Pancreas (tissue), 10 donors: ENCODE measurements at places on chromosomes 5 and 9. TPM values are rescaled to one million over a fixed set of nuclear protein-coding genes. Genes with fewer than 3 reads are reported as not detected.
A peak's percentile ranks its signal among the peaks of the same experiment; 100 is the strongest.

DNA sequence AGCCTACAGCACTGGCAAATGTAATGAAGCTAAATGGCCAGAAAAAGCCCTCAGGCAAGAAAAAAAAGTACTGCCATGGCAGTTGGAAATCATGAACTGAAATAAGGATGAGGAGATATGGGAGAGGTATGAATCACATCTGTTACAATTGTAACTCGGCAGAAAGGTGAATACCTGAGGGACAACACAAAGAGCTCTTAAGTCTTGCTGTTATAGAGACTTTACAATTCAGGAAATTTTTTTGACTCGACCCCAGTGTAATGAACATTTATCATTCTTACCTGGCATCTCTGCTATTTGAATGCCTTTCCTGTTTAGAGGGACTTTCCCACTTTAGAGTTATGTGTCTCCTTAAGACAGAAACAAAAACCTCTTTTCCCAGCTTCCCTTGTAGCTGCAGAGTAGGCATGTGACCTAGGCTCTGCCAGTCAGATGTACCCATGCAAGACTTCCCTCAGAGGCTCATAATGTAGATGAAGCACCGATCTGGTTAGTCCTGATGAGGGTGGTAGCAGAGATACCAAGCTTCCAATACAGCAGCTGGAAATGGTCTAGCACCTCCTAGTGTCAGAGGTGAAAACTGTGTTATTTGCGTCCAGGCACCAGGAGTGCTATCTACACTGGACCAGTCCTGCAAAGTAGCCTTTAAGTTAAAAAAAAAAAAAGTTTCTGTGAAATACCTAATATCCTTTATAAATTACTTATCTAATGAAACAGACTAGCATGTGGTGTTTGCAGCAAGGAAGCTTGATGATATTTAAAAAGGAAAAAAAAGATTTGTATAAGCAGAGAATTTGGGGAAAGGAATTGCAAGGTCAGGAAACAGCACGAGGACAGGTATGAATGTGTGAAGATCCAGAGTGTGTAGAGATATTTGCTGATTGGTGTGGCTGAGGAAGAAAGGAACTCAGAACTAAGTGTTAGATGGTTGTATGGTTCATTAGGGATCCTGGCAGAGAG is 146.9 kb upstream of the SLC1A3 start:
- no peak overlapping the region for H3K4me3 ChIP-seq
- H3K27me3 ChIP-seq = no peaks in the 10 kb centered on the region
- H3K36me3 ChIP-seq = no peaks in the 10 kb centered on the region

DNA sequence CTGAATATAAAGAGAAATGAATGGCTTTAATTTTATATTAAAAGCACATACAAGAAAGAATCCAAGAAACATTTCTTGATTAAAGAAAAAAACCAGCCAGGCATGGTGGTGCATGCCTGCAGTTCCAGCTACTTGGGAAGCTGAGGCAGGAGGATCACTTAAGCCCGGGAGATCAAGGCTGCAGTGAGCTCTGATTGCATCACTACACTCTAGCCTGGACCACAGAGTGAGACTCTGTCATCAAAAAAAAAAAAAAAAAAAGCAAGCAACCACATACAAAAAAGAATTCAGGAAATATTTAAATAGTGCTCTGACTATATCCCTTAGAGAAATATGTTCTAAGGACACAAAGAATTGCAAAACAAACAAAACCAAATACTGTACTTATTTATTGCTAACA is 2.5 kb upstream of the PLAC8L1 start:
- no peak overlapping the region for H3K4me3 ChIP-seq
- DNase-seq = no peak
- H3K27me3 ChIP-seq = no peaks in the 10 kb centered on the region
- no peaks in the 10 kb centered on the region for H3K36me3 ChIP-seq
- no peaks in the 10 kb centered on the region for H3K4me1 ChIP-seq

- H3K27ac ChIP-seq = no peak overlapping the region
- no peaks in the 10 kb centered on the region for H3K27me3 ChIP-seq
- no peak overlapping the region for H3K4me3 ChIP-seq
- H3K4me1 ChIP-seq = peaks cover 4% of the 10 kb centered on the region
- no peaks in the 10 kb centered on the region for H3K36me3 ChIP-seq
These were observed 8.1 kb downstream of the AK3 start for GRCh38 chr9:4732890-4733289.

DNA sequence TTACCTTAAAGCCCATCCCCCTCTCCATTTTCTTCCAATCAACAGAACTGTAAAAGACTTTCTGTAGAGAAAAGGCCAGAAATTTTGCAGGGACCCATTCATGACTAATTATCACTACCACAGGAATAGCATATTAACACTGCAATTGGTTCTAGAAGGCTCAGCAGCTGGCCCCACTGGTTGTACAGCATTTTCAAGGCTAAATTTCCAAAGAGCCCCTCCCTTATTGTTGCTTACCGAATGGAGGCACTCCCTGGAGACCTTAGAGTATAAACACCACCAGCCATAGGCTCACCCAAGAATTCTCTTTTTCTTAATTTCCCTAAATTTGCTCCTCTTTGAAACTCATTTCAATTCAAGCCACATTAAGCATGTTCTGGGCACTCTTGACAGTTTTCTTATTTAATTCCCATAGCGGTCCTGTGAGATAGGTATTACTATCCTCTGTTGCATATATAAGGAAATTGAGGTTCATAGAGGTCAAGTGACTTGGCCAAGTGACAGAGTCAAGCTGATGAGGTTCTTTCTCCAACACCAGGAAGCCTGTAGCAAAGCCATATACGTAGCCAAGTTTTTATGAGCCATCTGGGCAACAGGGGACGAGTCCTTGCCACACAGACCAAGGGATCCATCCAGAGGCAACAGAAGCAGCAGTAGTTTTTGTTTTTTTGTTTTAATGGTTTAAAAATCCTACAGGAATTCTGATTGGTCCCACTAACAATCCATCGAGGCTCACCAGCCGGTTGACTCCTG is 83.9 kb upstream of the NR5A1 start:
- peaks cover 11% of the 10 kb centered on the region for H3K4me1 ChIP-seq
- H3K36me3 ChIP-seq = no peaks in the 10 kb centered on the region
- no peaks in the 10 kb centered on the region for H3K27me3 ChIP-seq
- no peak overlapping the region for H3K4me3 ChIP-seq

- no peak overlapping the region for H3K4me3 ChIP-seq
- no peaks in the 10 kb centered on the region for H3K4me1 ChIP-seq
- H3K27me3 ChIP-seq = peaks cover 3% of the 10 kb centered on the region
- H3K36me3 ChIP-seq = no peaks in the 10 kb centered on the region
These were observed 48.9 kb downstream of the FAM174A start for GRCh38 chr5:100584069-100584468.

GRCh38 chr5:14663734-14664269 is 716 bp upstream of the OTULIN start:
- peak overlapping the region; percentile 90 for H3K27ac ChIP-seq
- H3K27me3 ChIP-seq = no peaks in the 10 kb centered on the region
- DNase-seq = no peak
- H3K36me3 ChIP-seq = no peaks in the 10 kb centered on the region
- peak overlapping the region; percentile 75 for H3K4me3 ChIP-seq
- H3K4me1 ChIP-seq = peaks cover 22% of the 10 kb centered on the region

DNA sequence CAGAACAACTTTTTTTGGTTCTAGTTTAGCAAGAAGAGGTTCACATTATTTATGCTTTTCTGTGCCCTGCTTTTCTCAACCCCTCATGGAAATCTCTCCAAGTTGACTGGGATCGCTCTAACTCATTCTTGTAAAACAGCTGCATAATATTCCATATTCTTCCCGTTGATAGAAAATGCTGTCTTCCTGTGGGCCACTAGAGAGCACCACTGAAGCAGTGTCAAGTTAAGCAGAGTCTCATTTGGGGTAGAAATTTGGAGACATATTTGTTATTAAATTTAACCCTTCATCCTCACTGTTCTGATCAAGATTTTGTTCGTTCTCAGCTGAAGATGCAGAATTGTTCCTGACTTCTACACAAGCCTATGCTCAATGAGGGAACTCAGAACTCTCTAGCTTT is 140.1 kb downstream of the CEMIP2 start:
- H3K27me3 ChIP-seq = no peaks in the 10 kb centered on the region
- no peaks in the 10 kb centered on the region for H3K36me3 ChIP-seq
- DNase-seq = no peak
- no peak overlapping the region for H3K4me3 ChIP-seq
- H3K4me1 ChIP-seq = no peaks in the 10 kb centered on the region

- no peaks in the 10 kb centered on the region for H3K4me1 ChIP-seq
- H3K36me3 ChIP-seq = no peaks in the 10 kb centered on the region
- H3K27me3 ChIP-seq = no peaks in the 10 kb centered on the region
- H3K27ac ChIP-seq = no peak overlapping the region
- H3K4me3 ChIP-seq = no peak overlapping the region
- no peak for DNase-seq
These were observed 64.7 kb downstream of the CRB2 start for GRCh38 chr9:123420592-123421111.

GRCh38 chr5:119411361-119412278 is 40.7 kb upstream of the HSD17B4 start:
- DNase-seq = peak; percentile 69
- H3K27me3 ChIP-seq = no peaks in the 10 kb centered on the region
- peak overlapping the region; percentile 42 for H3K4me3 ChIP-seq
- no peak overlapping the region for H3K27ac ChIP-seq

GRCh38 chr5:142977363-142978051 is 207.3 kb downstream of the ARHGAP26 start:
- H3K4me1 ChIP-seq = peaks cover 16% of the 10 kb centered on the region
- no peak overlapping the region for H3K27ac ChIP-seq
- H3K36me3 ChIP-seq = no peaks in the 10 kb centered on the region
- H3K27me3 ChIP-seq = no peaks in the 10 kb centered on the region
- DNase-seq = no peak

GRCh38 chr5:137265457-137265856 is 233.7 kb downstream of the SPOCK1 start:
- no peak for DNase-seq
- peaks cover 9% of the 10 kb centered on the region for H3K4me1 ChIP-seq
- H3K36me3 ChIP-seq = no peaks in the 10 kb centered on the region

GRCh38 chr9:137785704-137786161 is 91.8 kb upstream of the CACNA1B start:
- no peak for DNase-seq
- H3K4me3 ChIP-seq = no peak overlapping the region
- H3K4me1 ChIP-seq = no peaks in the 10 kb centered on the region
- H3K27ac ChIP-seq = no peak overlapping the region

GRCh38 chr9:93387791-93388190 is 63.7 kb upstream of the FAM120A start:
- no peak overlapping the region for H3K4me3 ChIP-seq
- H3K36me3 ChIP-seq = no peaks in the 10 kb centered on the region
- no peak for DNase-seq
- H3K27ac ChIP-seq = no peak overlapping the region

DNA sequence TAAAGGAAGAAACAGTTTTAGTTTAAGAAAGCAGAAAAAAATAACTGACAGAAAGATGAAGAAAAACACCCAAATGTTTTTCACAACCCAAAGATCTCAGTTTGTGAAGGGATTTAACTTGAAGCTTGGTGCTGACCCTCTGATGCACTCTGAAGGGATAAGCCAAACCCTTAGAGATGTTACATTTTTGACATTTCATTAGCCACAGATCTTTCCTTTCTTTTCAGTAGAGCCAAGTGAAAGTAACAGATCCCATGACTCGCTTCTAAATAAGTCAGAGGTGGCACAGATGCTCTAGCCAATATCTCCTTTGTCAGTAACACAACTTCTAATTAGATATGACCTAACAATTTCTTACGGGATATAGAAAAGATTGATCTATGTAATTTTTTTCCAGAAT is 394.5 kb upstream of the EDIL3 start:
- no peaks in the 10 kb centered on the region for H3K27me3 ChIP-seq
- H3K36me3 ChIP-seq = no peaks in the 10 kb centered on the region
- H3K27ac ChIP-seq = no peak overlapping the region
- no peak for DNase-seq
- H3K4me1 ChIP-seq = no peaks in the 10 kb centered on the region

DNA sequence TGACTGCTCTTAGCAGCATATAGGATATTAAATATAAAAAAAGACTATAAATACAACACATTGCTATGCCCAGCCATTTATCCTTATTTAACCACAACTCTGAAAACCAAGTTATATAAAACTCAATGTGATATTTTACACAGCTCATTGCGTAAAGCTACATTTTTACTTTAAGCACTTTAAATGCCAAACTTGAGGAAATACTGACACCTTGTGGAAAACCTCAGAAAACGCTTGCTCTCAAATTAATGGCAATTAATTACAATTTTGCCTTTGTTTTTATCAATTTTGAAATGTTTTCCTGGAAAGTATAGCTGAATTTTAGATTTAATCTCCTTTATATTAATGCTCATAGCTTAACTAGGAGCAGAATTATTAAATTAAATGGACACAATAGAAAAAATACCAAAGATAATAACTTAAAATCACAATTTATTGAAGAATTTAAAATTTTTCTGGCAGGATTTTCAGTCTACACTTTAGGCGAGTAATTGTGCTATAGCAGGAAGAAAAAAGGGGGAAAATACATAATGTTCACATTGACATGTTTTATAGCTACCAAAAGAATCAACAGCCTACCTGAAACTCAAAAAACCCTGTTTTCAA is 25.2 kb upstream of the PLAC8L1 start:
- no peaks in the 10 kb centered on the region for H3K27me3 ChIP-seq
- H3K4me1 ChIP-seq = no peaks in the 10 kb centered on the region
- H3K36me3 ChIP-seq = peaks cover 69% of the 10 kb centered on the region
- no peak for DNase-seq
- H3K4me3 ChIP-seq = no peak overlapping the region

DNA sequence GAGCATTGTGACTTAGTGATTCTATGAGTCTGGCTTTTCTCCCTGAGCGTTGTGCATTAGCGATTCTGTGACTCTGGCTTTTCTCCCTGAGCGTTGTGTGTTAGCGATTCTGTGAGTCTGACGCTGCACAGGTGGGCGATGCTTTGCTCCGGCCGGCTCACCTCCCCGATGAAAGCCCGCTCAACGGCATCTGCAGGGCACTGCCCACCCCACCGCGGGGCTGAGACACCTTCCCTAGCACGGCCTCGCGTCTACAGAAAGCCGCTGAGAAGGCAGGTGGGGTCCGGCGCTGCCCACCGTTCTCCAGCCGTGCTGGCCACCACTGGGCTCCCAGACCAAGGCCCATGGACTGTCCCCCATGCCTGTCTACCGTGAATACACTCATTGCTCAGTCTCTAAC is 12.8 kb upstream of the SLC9A3 start:
- no peak overlapping the region for H3K27ac ChIP-seq
- DNase-seq = no peak
- peaks cover 2% of the 10 kb centered on the region for H3K4me1 ChIP-seq
- no peak overlapping the region for H3K4me3 ChIP-seq
- H3K36me3 ChIP-seq = no peaks in the 10 kb centered on the region
- no peaks in the 10 kb centered on the region for H3K27me3 ChIP-seq

GRCh38 chr5:5983261-5983980 is 394.9 kb downstream of the MED10 start:
- no peak for DNase-seq
- H3K27me3 ChIP-seq = no peaks in the 10 kb centered on the region
- no peak overlapping the region for H3K27ac ChIP-seq
- no peaks in the 10 kb centered on the region for H3K4me1 ChIP-seq

The RGS3 gene
- total RNA-seq = 23.8 TPM

The SOHLH1 gene
- not detected for total RNA-seq

The DEPDC1B gene
- total RNA-seq = 0.37 TPM

The RAD50 gene
- 18.0 TPM for total RNA-seq

The ARSI gene
- 0.14 TPM for total RNA-seq

The PCSK1 gene
- 4.8 TPM for total RNA-seq

The CCDC112 gene
- total RNA-seq = 4.9 TPM

The PCA3 gene
- total RNA-seq = not detected

The HTR1A gene
- not detected for total RNA-seq

The AP3B1 gene
- total RNA-seq = 21.6 TPM

The FBP1 gene
- total RNA-seq = 22.9 TPM

The IL3 gene
- not detected for total RNA-seq

The TMC1 gene
- total RNA-seq = not detected

The C9orf43 gene
- total RNA-seq = 0.18 TPM

The FCN2 gene
- 0.23 TPM for total RNA-seq

The SELENOP gene
- total RNA-seq = 99.9 TPM

The TAF1L gene
- not detected for total RNA-seq

The PDGFRB gene
- total RNA-seq = 7.2 TPM

The ELAVL2 gene
- 0.12 TPM for total RNA-seq
